ENCODE measurements at places on chromosomes 1 and 21. TPM values are rescaled to one million over a fixed set of nuclear protein-coding genes. Genes with fewer than 3 reads are reported as not detected.

DNA sequence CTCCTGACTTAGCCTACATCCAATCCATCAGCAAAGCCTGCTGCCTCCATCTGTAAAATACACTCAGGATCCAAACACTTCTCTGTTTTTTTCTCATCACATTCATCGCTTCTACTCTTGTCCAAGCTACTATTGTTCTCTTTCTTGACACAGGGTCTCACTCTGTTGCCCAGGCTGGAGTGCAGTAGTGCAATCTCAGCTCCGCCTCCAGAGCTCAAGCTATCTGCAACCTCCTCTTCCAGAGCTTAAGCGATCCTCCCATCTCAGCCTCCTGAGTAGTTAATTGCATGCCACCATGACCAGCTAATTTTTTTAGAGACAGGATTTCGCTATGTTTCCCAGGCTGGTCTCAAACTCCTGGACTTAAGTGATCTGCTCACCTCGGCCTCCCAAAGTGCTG lies 44.3 kb upstream of the H6PD start:
- no peak for DNase-seq

GRCh38 chr21:42556960-42557359 lies 43.3 kb downstream of the SLC37A1 start:
- no peak for DNase-seq

The PANK4 gene
- total RNA-seq: 32.2 TPM

GRCh38 chr1:13901597-13901996 lies 201.6 kb downstream of the PRDM2 start:
- DNase-seq: no peak

The HYI gene
- 15.1 TPM for total RNA-seq

GRCh38 chr1:204085876-204086275 lies 13.0 kb downstream of the SOX13 start:
- no peak for DNase-seq

- DNase-seq: no peak
These were observed 45.0 kb downstream of the DISP3 start for GRCh38 chr1:11523746-11524464.

The LMX1A gene
- not detected for total RNA-seq

DNA sequence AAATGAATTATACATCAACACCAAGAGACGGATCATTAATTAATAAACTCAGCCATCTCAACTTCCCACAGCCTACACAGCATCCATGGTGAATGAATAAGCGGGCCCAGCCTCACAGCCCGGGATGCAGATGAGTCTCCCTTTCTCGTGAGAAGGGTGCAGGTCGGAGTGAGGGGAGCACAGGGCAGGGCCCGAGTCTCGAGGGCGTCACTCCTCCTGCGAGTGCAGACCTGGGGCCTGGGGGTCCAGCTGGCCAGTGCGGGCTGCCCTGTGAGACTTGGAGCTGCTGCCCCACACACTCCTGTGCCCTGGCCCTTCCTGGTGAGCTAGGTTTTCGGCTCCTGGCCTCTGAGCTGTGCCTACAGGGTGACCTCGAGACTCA lies 74.7 kb downstream of the AJAP1 start:
- DNase-seq: no peak

All from H9 (cell line).